ENCODE measurements at places on chromosomes 16 and 17.

DNA sequence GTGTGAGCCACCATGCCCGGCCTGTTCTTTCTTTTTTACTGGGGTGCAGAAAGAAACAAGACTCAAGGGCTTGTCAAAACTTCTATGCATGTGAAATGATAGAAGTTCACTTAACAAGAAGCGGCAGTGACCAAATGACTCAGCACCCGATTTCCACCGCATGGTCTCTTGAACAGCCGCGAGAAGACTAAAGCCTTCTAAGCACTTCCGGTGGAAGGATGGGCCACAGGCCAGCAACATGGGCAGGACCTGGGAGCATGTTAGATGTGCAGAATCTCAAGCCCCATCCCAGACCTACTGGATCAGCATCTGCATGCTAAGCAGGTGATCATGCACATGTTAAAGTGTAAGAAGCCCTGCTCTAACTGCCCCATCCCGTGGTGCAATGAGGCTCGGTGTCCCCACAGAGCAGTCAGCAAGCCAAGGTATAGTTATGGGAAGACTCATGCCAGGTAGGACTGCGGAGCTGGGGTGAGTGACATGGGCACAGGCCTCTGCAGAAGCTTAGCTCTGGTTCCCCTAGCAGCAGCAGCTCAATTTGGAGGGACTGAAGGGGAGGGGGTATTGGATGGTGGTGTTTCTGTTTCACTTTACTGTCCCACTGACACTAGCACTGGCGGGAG lies 88.5 kb upstream of the HNF1B start:
- no peak for DNase-seq

DNA sequence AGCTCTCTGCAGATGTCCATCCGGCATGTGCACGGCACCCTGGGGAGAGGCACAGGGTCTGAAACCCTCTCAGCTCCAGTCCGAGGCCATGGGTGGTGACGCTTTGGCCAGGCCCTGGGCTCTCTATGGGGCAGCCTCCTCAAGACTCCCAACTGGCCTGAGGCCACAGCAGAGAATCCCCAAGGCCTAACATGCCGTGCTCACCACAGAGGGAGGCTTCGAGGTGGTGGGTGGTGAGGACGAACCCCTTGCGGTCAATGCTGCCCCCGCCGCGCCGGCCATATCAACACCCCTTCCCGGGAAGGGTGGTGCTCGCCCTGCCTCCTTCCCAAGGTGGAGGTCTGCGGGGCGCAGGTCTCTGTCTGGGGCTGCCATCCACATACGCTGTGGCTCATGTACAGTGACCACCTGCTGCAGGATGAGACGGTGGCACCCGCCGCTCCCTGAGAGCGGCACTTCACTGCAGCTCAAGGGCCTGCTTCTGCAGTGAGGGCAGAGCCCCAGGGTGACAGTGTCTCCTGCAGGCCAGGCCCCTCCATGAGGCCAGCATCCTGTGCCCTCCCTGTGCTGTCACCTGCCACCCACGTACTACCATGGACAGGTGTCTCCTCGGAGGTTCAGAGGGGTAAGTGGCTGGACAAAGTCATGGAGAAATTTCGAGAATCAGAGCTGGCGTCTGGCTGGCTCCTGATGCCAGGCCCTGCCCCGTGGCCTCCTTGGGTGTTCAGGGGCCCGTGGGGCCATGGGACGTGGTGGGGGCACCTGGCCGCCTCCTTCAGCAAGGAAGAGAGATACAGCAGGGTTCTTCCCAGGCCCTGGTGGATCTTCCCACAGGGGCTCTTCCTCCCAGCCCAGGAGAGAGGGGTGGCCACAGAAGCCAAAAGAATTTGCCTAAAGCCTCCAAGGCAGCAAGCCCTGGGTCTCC lies 54.6 kb upstream of the ACSF3 start:
- DNase-seq, result no peak

DNA sequence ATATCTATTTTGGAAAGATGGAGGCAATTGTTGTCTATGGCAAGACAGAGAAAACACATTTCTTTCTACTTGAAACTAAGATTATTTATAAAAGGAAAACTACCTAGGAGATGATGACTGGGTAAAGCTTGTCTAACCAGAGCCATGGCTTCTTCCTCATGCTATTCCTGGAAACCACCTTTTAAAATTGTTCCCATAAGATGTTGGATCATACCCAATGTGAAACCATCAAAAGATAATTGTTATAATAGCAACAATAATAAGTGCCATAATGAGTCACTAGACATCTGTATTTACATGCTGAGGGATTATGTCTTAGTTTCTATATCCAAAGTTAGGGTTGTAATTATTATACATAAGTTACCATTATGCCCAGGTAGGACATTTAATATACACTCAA lies 428.4 kb downstream of the KCNJ2 start:
- no peak for DNase-seq

DNA sequence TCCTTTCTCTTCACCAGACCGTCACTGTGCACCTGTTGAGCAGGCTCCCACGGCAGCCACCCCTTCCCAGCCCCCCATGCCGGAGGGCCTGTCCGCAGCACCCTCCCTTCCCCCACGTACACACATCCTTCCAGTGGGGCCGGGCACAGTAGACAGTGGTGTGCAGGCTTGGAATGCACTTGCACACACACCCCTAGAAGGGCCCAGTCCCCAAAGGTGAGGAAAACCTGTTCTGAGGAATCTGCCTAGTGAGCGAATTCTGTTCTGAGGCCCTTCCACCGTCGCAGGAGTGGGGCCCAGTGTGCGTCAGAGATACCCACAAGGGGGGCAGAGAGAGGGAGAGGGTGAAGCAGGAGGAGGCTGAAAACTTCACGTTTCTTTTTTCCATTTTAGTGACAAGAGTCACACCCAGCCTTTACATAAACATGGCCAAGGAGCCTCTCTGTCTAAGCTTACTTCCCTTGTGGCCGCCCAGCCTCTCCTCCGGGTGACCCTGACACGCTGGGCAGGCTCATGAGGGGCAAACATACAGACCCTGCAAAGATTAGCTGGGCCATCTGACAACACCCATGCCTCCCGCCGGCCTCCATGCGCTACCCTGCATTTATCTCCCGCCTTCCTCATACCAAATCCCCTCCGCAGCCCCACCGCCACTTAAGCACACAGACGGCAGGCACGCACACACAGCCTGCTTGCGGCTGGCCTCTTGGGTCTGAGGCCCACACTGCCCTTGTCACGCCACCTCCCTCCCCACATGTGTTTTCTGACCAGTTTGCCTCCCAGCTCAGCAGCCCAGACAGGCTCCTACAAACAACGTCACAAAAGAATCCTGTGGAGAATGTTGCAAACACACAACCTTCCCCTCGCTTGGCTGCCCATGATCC lies 1.8 kb downstream of the ZBTB4 start:
- peak; percentile 61 for DNase-seq

DNA sequence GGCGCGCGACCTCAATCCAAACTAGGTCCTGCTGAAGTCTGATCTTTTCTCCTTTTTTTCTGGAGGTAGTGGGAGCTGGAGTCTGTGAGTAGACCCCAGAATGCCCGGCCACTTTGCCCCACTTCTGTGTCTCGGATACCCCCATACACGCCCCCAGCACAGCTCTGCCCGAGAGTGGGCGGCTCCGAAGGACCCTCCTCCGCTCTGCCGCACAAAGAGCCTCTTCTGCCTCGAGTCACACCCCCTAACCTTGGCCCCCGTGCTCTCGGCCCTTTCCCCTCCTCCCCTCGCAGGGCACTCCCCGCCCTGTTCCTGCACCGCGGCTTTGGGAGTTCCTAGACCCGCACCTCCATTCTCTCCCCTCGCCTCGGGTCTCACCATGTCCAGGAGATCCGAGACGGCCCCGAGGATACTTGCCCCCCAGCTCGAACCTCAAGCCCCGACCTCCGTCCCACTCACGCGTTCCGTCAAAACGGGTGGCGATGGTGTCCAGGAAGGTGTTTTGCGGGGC lies 476 bp downstream of the KCNH4 start:
- DNase-seq, result no peak

DNA sequence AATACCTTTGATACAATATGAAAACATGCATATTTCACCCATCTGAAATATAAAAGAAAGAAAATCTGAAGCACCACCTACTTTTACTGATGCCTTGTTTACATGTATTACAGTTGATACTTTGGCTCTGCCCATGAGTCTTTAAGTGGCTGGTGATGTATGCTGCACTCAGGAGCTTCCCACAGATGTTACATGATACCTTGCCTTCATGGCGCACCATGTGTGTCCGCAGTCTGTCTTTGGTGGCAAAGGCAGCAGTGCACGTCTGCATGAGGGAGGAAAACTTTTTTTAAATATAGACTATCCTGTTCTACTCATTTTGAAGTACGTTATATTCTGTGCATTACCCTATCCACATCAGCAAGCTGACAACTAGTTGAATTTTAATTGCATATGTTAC lies 7.5 kb downstream of the VEZF1 start:
- DNase-seq, result no peak

- DNase-seq, result peak; percentile 53
Measured at GRCh38 chr16:51556694-51557340, 405.7 kb upstream of the SALL1 start.

GRCh38 chr17:75844530-75845057 lies 390 bp upstream of the UNC13D start:
- peak; percentile 13 for DNase-seq

DNA sequence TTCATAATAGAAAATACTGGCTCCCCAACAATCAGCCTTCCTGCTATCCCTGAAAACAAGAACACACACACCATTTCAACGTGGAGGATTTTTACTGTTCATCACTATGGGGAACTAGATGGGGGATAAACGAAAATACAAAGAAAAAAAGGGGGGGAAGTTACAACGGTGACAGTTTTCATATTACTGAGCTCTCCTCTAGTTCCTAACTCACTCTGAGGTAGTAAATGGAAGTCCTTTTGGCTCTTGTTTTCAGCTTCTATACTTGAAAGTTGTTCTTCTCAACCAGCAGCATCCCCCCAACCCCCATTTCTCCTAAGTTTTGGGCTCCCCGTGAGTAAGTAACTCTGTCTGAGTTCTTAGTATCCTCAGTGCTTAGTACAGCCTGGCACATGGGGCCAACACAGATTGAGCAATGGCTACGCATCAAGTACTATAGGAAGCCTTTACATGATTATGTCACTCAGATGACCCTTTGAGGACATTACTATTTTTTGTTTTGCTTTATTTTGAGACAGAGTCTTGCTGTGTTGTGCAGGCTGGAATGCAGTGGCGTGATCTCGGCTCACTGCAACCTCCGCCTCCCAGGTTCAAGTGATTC lies 4.2 kb upstream of the CORO7 start:
- DNase-seq, result no peak

GRCh38 chr16:83266848-83267553 lies 540.8 kb upstream of the HSBP1 start:
- no peak for DNase-seq

GRCh38 chr16:52056259-52056658 lies 490.7 kb downstream of the TOX3 start:
- no peak for DNase-seq

DNA sequence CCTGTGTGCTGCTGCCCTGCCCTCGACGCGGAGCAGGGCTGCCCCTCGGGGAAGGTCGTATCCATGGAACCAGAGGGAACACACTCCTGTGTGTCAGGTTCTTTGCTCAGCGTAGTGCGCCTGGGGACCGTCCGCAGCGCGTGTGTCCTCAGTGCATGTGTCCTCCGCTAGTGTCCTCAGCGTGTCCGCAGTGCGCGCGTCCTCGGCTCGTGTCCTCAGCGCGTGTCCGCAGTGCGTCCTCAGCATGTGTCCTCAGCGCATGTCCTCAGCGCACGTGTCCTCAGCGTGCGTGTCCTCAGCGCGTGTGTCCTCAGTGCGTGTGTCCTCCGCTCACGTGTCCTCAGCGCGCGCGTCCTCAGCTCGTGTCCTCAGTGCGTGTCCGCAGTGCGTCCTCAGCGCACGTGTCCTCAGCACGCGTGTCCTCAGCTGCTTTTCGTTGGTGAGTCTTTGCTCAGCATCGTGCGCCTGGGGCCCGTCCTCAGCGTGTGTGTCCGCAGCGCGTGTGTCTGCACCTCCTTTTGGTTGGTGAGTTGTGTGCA lies 59.2 kb upstream of the ZNF750 start:
- no peak for DNase-seq

DNA sequence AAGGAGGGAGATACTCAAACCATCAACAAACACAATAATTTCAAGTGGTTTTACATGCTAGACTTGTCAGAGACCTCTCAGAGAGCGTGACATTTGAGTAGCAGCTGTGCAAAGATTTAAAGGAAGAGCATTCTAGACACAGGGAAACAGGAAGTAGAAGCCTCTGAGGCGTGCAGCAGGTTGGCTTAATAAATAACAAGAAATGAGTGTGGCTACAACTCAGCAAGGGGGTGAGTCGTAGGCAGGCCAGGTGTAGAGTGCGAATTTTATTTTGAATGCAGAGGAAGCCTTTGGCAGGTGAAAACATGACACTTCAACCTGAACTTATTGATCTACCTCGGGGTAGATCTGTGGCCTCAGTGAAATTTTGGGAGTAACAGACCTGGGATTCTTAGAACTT lies 73.2 kb upstream of the MRTFB start:
- no peak for DNase-seq

DNA sequence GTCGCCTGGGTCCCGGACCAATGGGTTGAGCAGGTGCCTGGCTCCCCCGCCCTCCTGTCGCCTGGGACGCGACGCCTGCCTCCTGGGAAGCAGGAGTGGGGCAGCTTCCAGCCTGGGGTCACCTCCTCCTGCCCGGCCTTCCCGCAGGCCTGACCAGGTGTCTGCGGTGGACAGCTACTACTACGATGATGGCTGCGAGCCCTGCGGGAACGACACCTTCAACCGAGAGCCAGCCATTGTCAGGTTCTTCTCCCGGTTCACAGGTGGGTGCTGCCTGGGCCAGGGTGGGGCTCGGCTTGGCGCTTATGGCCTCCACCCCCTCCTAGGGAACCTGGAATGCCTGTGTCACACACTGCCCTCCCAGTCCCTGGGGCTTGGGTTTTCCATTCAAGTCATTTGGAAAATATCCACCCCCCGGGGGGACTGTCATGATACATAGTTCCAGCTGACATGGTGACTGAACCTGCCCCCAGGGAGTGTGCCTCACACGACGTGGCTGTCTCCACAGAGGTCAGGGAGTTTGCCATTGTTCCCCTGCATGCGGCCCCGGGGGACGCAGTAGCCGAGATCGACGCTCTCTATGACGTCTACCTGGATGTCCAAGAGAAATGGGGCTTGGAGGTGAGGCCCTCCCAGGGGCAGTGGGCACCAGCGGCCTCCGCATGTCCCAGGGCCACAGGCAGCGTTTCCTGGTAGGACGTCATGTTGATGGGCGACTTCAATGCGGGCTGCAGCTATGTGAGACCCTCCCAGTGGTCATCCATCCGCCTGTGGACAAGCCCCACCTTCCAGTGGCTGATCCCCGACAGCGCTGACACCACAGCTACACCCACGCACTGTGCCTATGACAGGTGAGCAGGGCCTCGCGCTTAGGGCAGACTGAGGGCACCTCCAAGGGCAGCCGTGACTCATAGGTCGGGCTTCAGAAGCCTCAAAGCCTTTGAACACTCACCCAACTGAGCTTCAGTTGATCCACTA lies 2.3 kb downstream of the DNASE1 start:
- no peak for DNase-seq

DNA sequence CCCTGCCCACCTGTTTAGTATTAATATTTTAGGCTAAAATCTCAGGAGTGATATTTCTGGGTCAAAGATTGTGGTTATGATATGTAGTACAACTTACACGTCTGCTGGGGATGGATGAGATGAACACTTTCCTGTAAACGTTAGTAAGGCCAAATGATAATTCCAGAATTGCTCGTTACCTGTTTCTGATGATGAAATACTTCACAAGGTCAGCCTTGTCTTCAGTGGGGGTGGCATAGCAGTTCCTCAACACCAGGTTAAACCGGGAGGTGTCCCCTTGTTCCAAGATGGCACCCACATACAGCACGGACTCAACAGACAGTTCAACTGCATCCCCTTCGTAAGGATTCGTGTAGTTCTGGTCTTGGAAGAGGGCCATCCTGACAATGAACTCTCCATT lies 9.3 kb downstream of the GP2 start:
- DNase-seq, result no peak

Measured in glutamatergic neuron (in vitro differentiated cells).